Uterus (tissue), 4 donors: ENCODE measurements at places on chromosomes 7 and 10.

GRCh38 chr7:116711790-116712189, 39.8 kb downstream of the MET start:
- no peak for DNase-seq

DNA sequence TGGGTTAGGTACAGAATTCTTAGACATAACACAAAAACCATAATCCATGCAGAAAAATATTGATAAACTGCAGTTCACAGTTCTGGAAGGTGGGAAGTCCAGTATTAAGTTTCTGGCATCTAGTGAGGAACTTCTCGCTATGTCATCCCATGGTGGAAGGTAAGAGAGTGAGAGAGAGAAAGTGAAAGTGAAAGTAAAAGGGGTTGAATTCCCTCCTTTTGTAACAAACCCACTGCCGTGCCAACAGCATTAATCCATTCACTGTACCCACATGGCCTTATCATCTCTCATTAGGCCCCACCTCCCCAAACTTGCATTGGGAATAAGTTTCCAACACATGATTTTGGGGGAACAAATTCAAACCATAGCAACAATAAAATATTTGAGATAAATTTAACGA, 17.1 kb downstream of the ZNF485 start:
- DNase-seq: no peak

- DNase-seq: no peak
Measured at GRCh38 chr7:132723506-132724081, 147.3 kb upstream of the PLXNA4 start.

DNA sequence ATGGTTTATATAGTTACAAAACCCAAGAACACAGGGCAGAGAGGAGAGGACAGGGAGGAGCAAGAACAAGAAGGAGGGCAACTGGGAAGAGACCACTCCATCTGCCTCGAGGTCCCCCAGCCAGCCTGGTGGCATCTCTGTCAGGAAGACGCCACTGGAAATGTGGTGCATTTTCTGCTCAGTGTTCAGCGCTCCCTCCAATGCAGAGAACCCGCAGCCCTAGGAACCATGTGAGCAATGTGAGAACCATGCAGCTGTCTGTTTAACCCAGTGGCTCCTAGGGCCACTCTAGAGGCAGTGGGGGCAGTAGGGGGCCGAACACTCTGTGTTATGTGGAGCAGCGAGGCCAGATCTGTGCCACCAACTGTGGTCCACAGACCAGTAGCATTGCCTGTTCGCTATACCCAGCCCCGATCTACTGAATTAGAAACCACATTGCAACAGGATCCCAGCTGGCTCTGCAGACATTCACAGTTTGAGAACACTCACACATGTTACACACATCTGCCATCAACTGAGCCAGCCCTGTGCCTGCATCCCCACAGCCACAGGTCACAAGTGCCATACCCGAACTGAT, 110.2 kb downstream of the CPXM2 start:
- DNase-seq: no peak

DNA sequence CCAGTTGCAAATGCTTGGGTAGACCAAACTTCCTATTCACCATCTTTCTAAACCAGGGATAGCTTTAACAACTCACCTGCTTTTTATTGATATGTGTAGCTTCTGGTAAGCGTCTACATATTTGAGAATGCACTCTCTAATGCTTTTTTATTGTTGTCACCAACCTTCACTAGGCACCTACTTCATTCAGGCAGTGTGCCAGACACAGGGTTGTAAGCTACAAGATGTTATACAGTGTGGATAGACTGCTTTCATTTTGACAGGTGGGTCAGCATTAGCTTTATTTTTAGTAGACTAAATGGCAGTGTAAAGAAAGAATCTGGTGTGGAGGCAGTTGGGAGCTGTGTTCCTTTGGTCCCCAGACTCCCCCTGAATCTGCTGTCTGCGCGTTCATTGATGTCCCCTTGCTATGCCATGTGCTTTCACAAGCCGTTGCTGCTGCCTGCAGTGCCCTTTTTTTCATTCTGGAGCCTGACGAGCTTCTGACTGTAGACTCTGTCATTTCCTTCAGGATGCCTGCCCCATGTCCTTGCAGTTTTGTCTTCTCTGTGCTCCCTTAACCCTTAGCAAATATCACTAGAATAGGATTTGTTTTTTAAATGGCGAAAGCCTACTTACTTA, 32.1 kb downstream of the NRF1 start:
- no peak for DNase-seq

DNA sequence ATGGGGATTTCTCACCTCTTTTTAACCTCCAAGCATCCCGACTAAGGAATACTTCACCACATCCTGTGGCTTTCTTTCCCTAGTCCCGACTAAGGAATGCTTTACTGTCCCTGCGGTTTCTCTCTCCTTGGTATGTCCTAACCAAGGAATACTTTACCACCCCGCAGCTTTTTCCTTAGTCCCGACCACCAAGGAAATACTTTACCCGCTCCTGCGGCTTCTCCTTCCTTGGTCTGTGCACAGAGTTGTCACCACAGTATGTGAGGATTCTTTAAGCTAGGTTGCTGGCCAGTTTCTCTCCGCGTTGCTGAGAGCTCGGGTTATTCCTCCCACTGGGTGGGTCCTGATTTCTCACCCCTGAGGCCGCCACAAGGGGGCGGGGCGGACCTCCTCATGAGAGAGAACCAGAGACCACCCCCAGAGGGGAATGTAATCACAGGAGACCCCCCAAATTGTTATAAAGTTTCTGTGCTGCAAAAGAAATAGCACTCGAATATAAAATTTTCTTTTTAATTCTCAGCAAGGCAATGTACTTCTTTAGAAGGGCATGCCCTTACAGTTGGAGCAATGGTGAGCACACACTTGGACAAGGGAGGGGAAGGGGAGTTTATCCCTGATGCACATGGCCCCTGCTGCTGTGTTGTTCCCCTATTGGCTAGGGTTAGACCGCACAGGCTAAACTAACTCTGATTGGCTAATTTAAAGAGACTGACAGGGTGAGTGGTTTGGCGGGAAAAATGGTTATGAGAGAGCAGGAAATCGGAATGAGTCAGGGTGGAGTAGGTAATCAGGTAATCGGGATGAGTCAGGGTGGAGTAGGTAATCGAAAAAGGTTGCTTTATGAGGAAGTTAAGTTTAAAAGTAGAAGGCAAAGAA, 12.8 kb downstream of the SUGCT start:
- no peak for DNase-seq

DNA sequence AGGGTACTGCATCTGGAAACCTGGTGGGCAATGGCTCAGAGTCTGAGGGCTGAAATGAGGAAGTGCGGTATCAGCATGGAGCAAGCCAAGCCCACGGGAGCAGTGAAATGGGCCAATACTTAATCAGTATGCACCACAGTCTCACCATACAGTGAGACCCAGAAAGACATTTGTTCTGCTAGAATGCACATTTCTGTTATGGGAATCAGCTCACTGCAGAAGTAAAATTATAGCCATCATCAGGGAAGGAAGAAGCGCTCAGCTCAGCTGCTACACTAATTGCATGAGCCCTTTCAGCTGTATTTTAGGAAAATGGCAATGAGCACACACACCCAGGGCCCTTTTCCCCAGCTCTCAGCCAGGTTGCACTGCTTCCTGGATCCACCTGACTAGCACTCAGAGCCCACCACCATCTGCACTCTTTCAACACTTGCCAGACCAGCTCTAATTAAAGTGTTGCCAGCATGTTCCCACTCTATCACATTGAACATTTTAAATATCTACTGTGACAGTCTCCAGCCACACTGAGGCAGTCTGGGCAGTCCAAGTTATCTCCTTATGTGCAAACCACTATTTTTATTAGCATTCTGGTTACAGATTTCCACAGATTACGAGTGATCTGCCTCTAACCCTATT, 44.2 kb upstream of the PIK3AP1 start:
- DNase-seq: no peak

DNA sequence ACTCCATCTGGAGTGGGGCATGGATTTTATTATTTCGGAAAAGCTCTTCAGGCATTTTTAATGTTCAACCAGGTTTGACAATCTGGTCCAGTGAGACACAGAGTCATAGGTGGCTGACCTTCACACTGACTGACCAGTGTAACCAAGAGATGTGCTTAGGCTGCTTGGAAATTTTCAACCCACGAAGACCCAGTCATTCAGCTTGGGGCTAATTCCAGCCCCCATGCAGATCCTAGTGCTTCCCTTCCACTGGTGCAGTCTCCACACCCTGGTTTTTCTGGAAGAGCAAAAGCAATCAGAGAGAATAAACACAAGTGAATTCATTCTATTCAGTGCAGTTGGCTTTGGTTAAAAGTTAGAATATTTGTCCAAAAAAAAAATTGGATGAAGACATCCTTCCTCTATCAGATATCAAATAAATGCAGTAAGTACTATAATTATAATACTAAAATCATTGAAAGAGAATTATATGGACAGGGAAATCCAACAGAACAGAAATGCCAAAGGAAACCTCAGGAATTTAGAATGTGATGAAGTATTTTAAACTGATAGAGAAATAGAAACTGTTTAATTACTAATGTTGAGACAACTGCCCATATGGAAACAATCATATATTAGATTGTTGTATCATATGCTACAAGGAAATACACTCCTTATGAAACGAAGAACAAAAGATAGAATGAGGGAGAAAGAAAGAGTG, 178.0 kb downstream of the NPSR1 start:
- no peak for DNase-seq

DNA sequence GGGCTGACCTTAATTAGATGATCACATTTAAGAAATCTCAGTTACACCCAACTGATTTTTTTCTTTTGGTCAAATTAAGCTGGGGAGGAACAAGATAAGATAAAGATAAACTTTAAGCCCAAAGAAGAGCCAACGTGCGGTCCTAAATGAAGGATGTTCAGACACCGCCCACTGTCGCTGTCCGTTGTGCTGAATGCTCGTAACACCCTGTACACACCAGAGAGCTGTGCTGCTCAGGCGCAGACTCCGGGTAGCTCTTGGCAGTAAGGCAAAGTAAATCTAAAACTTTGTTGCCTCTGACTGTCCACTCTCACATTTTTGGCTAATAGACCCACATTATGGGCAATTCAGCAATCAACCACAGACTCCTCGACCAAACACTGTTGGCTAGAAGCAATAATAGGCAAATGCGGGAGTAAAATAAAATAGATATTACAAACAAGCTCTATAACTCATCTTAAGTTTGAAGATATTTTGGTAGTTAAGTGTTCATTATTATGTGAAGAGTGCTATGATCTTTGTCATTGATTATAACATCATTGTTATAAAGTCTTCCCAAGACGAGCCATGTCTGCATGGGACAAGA, 57.1 kb downstream of the PLPP4 start:
- DNase-seq: no peak

- DNase-seq: no peak
Measured at GRCh38 chr7:129122751-129123509, 21.6 kb upstream of the TSPAN33 start.

DNA sequence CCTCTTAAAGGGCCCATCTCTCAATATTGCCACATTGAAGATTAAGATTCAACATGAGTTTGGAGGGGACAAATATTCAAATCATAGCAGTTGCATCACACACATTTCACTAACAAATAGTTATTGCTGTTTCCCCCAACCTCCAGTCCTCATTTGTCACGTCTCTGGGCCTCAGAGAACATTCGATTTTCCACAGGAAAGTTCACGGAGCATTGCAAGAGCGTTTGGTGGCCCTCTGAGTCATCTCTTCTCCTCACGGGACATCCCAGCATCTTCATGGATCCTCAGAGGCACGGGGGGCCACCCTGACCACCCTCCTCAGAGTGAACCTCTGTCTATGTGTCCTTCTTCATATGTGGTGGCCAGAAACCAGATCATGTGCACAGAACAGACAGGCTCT, 50.3 kb upstream of the CHST15 start:
- peak; percentile 5 for DNase-seq

- DNase-seq: no peak
Measured at GRCh38 chr7:80841423-80841955, 77.4 kb downstream of the SEMA3C start.

DNA sequence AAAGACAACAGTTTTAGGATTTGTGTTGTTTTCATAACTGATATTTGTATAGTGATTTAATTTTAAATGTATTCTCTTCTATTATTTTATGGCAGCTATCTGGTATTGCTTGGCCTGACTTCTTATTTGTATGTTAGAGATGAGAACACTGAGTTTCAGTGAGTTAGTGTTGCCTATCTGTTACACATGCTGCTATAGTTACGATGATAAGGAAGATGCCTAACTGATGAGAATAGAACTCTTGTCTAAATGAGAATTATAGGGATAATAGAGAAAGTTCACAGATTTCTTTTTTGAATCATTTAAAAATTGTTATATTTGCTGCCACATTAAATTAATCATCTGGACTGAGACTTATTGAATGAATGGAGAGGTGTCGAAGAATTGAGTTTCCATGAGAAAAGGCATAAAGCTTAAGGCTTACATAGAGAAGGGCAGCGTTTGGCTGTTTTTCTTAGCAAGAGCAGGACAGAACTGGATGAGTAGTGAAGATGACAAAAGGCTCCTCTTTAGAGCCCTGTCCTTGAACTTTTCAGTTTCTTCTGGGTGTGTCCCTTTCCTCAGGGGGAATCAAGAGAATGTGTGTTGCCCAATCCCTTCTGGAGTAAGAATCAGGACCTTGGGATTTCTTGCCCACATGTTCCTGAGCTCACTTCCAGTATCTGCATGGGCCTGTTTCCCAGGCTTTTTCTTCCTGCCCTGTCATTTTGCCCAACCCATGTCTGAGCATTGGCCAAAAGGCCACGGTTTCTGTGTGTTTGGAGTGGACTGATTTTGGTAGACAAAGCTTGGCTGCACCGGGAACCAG, 195.6 kb upstream of the CSTF2T start:
- peak; percentile 58 for DNase-seq

DNA sequence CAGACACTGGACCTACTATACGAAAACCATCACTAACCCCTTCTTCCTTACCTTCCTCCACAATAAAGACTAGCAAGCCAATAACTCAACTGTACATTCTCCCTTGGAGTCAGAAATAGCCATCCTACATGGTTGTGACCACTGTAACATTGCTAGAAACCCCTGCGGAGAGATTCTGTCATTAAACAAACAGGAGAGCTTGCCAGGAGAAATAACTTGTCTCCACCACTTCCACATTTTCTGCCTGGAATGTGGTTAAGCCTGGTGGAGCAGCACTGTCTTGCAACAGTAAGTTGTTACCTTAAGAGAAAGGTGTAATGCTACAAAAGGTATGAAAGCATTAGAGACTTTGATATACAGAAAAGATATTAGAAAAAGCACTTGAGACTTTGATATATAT, 45.8 kb downstream of the THSD7A start:
- DNase-seq: no peak

DNA sequence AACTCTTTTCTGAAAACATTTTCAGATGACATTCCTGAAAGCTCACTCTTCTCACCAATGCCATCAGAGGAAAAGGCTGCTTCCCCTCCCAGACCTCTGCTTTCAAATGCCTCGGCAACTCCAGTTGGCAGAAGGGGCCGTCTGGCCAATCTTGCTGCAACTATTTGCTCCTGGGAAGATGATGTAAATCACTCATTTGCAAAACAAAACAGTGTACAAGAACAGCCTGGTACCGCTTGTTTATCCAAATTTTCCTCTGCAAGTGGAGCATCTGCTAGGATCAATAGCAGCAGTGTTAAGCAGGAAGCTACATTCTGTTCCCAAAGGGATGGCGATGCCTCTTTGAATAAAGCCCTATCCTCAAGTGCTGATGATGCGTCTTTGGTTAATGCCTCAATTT, 16.5 kb downstream of the ANLN start:
- no peak for DNase-seq
